ENCODE measurements at places on chromosomes 16 and 17. TPM values are rescaled to one million over a fixed set of nuclear protein-coding genes. Genes with fewer than 3 reads are reported as not detected.

DNA sequence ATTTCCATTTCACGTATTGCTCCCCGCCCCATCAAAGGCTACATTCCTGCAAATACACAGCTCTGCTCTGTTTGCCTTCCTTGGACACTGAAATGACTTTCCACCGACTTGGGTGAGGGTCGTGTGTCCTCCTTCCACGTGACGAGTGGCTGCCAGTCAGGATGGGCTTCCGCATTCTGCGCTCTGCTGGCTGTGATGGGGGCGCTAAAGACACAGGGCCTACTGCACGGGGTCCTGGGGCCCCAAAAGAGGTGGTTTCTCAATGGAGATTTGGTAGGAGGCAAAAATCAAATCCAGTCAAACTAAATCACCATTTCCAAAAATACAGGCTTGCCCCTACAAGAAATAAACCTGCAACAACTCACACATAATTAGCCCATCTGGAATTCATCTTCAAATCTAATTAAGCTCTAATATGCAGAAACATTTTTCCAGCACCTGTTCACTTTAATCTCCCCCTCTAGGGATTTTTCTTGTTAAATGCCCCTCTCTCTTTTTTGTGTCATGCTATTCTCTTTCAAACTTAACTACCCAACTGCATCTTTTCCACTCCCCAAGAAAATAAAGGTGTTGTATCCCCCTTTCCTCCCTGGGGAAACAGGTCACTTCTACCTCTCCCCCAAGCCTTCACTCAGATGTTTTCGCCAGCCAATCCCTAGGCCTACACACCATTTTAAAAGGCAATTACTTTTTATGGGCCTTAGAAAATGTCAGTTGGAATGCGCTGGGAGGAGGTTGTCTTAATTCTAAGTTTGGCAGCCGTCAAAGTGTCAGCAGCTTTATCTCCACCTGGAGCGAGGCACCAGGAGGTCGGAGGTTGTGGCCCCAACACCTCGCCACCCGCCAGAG is 21.9 kb upstream of the FAAP100 start:
- H3K27ac ChIP-seq: no peak overlapping the region
- DNase-seq: no peak
- H3K27me3 ChIP-seq: no peaks in the 10 kb centered on the region
- no peak overlapping the region for H3K4me3 ChIP-seq
- H3K36me3 ChIP-seq: peaks cover 24% of the 10 kb centered on the region
- H3K4me1 ChIP-seq: peaks cover 8% of the 10 kb centered on the region

- peak overlapping the region; percentile 40 for H3K27ac ChIP-seq
- H3K27me3 ChIP-seq: no peaks in the 10 kb centered on the region
- peaks cover 13% of the 10 kb centered on the region for H3K4me1 ChIP-seq
- H3K4me3 ChIP-seq: no peak overlapping the region
- H3K36me3 ChIP-seq: peaks cover 31% of the 10 kb centered on the region
Observed at GRCh38 chr16:68040506-68041288, 17.6 kb downstream of the DUS2 start.

- H3K4me1 ChIP-seq: no peaks in the 10 kb centered on the region
- H3K36me3 ChIP-seq: no peaks in the 10 kb centered on the region
- H3K27me3 ChIP-seq: peaks cover 4% of the 10 kb centered on the region
- DNase-seq: no peak
- H3K27ac ChIP-seq: no peak overlapping the region
Observed at GRCh38 chr17:81350320-81350890, 44.9 kb upstream of the BAHCC1 start.

DNA sequence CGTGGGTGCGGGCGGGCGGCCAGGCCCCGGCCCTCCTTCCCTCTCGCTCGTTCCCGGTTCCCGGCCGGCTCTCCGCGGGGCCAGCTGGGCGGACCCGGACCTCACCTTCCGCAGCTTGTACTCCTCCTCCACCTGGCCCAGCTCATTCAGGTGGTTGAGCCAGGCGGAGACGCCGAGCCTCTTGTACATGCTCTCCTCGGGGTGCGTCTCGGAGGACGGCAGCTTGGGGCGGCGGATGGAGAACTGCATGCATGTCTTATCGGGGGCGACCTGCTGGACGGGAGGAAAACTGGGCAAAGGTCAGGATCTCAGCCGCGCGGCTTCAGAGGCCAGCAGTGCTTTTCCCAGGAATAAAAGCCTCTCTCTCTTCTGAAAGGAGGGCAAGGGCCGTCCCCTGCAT is 85.4 kb downstream of the TBC1D16 start:
- H3K27ac ChIP-seq: no peak overlapping the region
- no peak for DNase-seq
- H3K27me3 ChIP-seq: no peaks in the 10 kb centered on the region
- no peak overlapping the region for H3K4me3 ChIP-seq
- H3K4me1 ChIP-seq: no peaks in the 10 kb centered on the region

GRCh38 chr16:31400191-31400590 is 7.1 kb downstream of the ITGAD start:
- H3K36me3 ChIP-seq: peaks cover 2% of the 10 kb centered on the region
- peaks cover 11% of the 10 kb centered on the region for H3K4me1 ChIP-seq
- no peak overlapping the region for H3K4me3 ChIP-seq
- DNase-seq: peak; percentile 33

- H3K4me1 ChIP-seq: peaks cover 82% of the 10 kb centered on the region
- H3K4me3 ChIP-seq: peak overlapping the region; percentile 68
Observed at GRCh38 chr16:53456625-53457024, 22.4 kb downstream of the RBL2 start.

DNA sequence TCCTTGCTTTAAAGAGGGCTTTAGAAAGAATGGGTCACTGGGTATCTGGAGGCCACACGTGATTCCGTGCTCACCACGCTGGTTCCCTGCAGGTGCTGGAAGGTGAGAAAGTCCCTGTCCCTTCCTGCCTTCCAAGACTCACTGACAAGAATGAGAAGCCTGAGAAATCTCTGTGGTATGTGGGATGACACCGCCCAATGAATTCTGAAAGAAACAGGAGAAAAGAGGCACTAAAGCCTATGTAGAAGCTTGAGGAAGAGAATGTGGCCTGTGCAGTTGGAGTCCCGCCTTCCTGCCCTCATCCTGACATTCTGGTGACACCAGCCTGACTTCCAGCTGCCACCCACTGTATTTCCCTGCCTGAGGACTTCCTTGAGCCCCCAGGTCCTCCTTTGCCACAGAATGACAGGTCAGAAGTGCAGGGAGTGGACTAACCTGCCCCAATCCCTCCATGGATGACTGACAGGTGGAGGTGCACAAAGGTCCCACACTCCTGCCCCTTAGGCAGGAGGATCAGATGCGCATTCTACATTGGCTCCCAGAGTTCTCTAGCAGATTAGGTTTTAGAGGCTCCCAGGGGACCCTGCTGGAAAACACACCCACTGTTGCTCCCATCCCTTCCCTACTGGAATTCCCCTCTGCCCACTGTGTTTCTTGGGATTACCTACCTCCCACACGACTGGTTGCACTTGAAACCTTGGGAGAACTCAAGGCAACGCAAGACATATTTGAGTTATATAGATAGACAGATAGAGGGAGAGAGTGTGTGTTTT is 38.6 kb upstream of the TENT4B start:
- no peaks in the 10 kb centered on the region for H3K4me1 ChIP-seq

DNA sequence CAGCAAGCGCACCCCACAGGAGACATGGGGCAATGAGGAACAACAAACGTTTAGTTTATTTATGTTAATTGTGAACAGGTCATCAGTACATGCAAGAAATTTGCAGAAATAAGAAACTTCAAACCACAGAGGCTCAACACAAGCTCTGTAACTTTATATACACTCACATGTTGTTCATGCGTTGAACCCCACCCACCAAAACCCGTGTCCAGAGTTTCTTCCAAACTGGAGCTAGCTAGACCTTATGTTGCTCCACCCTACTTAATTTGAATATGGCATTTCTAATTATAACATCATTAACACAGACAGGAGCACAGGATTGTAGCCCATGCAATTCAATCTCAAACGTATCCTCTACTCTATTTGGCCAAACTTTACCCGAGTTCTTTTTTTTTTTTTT is 192.1 kb downstream of the ZNF18 start:
- H3K4me3 ChIP-seq: no peak overlapping the region
- no peaks in the 10 kb centered on the region for H3K4me1 ChIP-seq
- H3K27ac ChIP-seq: no peak overlapping the region
- DNase-seq: no peak

DNA sequence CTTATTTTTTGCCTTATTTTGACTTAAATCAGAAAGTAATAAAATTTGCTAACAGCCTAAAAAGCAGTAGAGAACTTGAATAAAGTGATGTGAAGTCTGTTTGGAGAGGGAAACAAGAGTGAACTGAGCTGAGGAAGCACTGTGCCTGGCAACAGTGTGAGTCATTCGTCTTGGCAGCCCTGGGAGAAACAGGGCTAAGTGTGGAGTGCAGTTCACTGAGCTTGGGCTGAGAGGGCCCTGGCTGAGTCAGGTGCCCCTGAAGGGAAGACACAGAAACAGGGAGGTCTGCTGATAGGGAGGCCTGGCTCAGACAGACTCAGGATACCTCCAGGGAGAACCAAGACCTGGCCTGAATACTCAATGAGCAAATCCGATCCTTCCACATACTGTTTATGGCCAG is 132.1 kb downstream of the HS3ST4 start:
- H3K4me3 ChIP-seq: no peak overlapping the region
- no peak for DNase-seq
- H3K27me3 ChIP-seq: peaks cover 5% of the 10 kb centered on the region
- no peaks in the 10 kb centered on the region for H3K4me1 ChIP-seq
- H3K27ac ChIP-seq: no peak overlapping the region
- H3K36me3 ChIP-seq: no peaks in the 10 kb centered on the region

- H3K36me3 ChIP-seq: peaks cover 8% of the 10 kb centered on the region
- no peaks in the 10 kb centered on the region for H3K27me3 ChIP-seq
- peak overlapping the region; percentile 47 for H3K27ac ChIP-seq
- no peak overlapping the region for H3K4me3 ChIP-seq
- peaks cover 79% of the 10 kb centered on the region for H3K4me1 ChIP-seq
- DNase-seq: no peak
Observed at GRCh38 chr16:70432723-70433457, 6.0 kb downstream of the ST3GAL2 start.

DNA sequence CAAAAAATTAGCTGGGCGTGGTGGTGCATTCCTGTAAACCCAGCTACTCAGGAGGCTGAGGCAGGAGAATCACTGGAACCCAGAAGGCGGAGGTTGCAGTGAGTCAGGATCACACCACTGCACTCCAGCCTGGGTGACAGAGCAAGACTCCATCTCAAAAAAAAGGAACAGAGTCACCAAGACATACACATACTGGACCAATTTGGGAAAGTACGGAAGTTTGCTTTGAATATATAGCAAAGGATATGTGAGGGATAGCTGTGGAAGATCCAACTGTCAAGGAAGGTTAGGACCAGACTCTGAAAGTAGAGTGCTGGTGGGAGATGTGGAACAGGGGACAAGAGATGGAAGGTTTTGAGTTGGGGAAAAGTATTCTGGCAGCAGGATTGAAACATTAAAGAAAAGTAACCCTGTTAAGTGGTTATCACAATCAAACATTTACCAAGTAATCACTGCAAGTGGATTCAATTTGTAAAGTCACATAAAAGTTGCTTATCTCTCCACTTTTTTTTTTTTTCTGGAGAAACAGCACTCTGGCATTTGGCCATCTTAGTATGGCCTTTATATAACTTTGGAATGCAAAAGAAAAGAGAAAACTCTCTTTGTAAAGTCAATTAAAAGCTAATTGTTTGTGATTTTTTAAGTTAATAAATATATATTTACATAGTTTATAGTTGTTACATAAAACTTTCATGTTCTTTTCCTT is 259.4 kb upstream of the TBX2 start:
- H3K4me3 ChIP-seq: no peak overlapping the region
- peaks cover 29% of the 10 kb centered on the region for H3K4me1 ChIP-seq
- H3K27ac ChIP-seq: no peak overlapping the region

GRCh38 chr16:2519711-2520080 is 475 bp upstream of the AMDHD2 start:
- H3K4me1 ChIP-seq: peaks cover 55% of the 10 kb centered on the region
- peak overlapping the region; percentile 48 for H3K4me3 ChIP-seq
- no peaks in the 10 kb centered on the region for H3K27me3 ChIP-seq
- H3K36me3 ChIP-seq: peaks cover 21% of the 10 kb centered on the region
- peak overlapping the region; percentile 83 for H3K27ac ChIP-seq

GRCh38 chr17:8384801-8385378 is 1.9 kb upstream of the RPL26 start:
- no peak for DNase-seq
- H3K4me1 ChIP-seq: peaks cover 41% of the 10 kb centered on the region
- H3K27me3 ChIP-seq: no peaks in the 10 kb centered on the region
- H3K36me3 ChIP-seq: peaks cover 32% of the 10 kb centered on the region

GRCh38 chr16:1530883-1531637 is 2.4 kb upstream of the TMEM204 start:
- H3K27me3 ChIP-seq: no peaks in the 10 kb centered on the region
- H3K4me3 ChIP-seq: no peak overlapping the region
- peaks cover 16% of the 10 kb centered on the region for H3K4me1 ChIP-seq
- no peak for DNase-seq

DNA sequence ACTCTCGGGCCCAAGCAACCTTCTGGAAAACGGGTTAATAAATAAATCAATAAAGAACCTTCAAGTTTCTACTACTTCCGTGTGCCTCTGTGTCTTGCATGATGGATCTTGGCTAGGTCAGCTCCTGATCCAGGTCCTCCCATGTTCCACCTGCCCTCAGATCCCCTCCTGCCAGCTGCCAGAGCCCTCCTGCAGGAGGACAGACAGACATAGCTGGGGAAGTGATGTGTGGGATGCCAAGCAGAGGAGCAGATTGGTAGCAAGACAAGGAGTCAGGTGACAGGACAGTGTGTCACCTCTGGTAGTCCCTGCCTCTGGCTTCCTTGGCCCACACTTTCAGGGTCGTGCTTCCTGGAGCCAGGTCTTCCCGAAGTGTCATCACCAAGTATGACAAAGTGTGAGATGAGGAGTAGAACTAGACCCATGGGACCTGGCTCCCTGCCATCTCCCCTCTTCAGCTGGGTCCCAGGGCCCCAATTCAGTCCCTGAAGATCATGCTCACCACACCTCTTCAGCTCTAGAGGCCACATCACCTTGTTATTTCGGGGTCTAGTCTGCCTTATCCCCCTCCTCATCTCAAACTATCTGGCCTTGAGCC is 1.0 kb upstream of the EPN3 start:
- H3K27me3 ChIP-seq: peaks cover 52% of the 10 kb centered on the region
- H3K4me1 ChIP-seq: peaks cover 17% of the 10 kb centered on the region
- no peaks in the 10 kb centered on the region for H3K36me3 ChIP-seq
- H3K4me3 ChIP-seq: no peak overlapping the region
- no peak overlapping the region for H3K27ac ChIP-seq

- peaks cover 3% of the 10 kb centered on the region for H3K27me3 ChIP-seq
- no peak for DNase-seq
- no peak overlapping the region for H3K27ac ChIP-seq
- no peaks in the 10 kb centered on the region for H3K36me3 ChIP-seq
Observed at GRCh38 chr17:78596871-78597764, 19.9 kb upstream of the DNAH17 start.

GRCh38 chr16:74774223-74775139 is at the start of gene FA2H:
TSS of gene FA2H (minus strand) at chr16:74774820. CDS start at chr16:74774755, 65 bp downstream.
- H3K27me3 ChIP-seq: peaks cover 28% of the 10 kb centered on the region
- H3K4me1 ChIP-seq: peaks cover 6% of the 10 kb centered on the region
- DNase-seq: peak; percentile 71
- H3K27ac ChIP-seq: no peak within 1 kb of the TSS
- no peaks in the 10 kb centered on the region for H3K36me3 ChIP-seq

The ZNF624 gene
- total RNA-seq: 3.8 TPM

The PPM1E gene
- not detected for total RNA-seq

The SOCS1 gene
- 75.7 TPM for total RNA-seq

The WNT3 gene
- total RNA-seq: not detected

The BOLA2 gene
- 10.4 TPM for total RNA-seq

The LPCAT2 gene
- total RNA-seq: not detected

The CLEC18B gene
- not detected for total RNA-seq

Data from activated CD8-positive, alpha-beta T cell treated with anti-CD3 and anti-CD28 coated beads for 36 hours (primary cell).